ENCODE measurements at places on chromosomes 2 and 18.

DNA sequence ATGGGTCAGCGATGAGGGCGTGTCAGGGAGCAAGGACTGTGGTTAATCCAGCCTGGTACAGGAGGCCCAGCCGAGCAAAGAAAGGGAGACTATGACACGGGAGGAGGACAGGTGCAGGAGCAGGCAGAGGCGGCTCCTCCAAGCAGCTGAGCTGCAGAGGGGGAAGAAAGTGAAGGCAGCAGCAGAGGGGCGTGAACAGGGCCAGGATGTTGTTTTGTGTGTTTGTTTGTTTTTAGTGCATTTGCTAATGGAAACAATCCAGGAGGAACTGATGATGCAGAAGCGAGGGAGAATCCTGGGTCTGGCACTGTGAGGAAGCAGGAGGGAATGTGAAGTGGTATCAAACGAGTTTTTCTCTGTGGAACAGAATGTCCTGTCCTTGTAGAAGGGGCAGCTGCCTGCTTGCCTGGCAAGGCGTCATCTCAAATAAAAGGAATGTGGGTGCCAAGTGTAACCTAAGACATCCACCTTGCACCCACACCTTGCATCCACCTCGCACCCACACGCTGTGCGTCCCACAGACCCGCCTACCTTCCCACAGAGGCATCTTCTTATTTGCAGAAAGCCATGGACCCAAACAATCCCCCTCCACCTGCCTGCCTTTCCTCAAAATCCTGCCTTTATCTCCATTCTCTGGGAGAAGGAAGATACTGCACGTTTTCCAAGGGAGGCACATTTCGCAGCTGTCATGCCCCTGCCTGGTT lies 134.8 kb downstream of the SH3BP4 start:
- no peaks in the 10 kb centered on the region for H3K36me3 ChIP-seq
- DNase-seq: no peak
- no peak overlapping the region for H3K27ac ChIP-seq
- no peaks in the 10 kb centered on the region for H3K4me1 ChIP-seq

DNA sequence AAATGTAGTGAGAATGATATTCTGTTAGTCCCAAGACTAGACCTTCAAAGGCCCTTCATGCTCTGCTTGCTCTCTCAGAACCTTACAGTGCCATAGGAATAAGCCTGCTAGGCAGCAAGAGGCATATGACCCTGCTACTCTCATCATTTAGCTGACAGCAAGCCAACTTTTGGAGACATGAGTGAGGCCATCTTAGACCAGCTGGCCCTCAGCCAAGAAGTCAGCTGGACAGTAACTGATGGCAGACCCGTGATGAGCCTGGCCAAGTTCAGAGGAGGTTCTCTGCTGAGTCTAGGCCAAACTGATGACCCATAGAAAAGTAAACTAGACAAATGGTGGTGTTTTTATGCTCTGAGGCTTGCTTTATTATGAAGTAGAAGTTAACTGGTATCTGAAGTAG lies 82.6 kb downstream of the C18orf54 start:
- no peak for DNase-seq
- no peaks in the 10 kb centered on the region for H3K4me1 ChIP-seq
- H3K4me3 ChIP-seq: no peak overlapping the region
- H3K27me3 ChIP-seq: no peaks in the 10 kb centered on the region

DNA sequence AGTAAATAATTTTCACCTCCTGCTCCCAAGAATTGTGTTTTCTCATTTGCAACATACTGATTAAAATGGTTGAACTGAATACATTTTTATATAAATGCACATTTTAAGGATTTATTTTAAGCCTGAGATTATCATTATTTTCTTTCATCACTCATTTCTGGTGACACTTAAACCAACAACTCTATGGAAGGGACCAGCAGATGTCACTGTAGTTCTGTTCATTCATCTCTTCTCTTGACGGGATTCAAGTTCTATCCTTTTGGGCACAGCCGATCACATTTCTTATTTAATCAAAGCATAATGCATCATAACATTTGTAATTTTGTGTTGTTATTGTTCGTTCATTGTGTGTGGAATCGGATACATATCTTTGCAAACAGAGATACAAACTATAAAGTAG lies 417.9 kb downstream of the HRH4 start:
- no peak overlapping the region for H3K4me3 ChIP-seq
- no peak overlapping the region for H3K27ac ChIP-seq
- H3K4me1 ChIP-seq: no peaks in the 10 kb centered on the region
- H3K36me3 ChIP-seq: no peaks in the 10 kb centered on the region

DNA sequence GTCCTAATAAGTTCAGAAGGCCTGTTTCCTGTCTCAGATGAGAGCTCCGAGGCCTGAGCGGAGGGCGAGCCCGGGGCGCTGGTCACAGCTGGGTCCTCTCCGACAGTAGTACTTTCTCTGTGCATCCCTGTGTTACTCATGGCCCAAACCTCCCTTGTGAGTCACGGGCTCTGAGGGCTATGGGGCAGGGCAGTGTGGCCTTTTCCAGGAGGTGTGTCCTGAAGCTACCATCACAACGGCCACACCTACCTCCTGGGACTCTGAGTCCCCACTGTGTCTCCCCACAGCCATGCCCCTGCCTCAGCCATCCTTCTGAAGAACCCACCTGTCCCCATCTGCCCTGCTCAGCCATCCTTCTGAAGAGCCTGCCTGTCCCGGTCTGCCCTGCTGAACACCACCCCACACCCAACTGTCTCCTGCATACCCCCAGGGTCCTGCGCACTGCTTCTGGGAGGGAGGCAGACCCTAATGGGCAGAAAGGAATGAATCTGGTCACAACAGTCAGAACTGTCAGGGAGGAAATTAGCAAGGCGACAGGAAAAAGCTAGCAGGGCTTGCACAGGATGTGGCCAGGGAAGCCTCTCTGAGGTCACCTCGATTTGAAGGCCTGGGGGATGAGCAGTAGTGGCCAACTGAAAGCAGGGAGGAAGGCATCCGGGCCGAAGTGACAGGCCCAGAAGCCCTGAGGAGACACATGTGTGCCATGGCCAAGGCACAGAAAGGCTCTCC lies 145.4 kb upstream of the RIOK3 start:
- H3K36me3 ChIP-seq: no peaks in the 10 kb centered on the region
- no peak overlapping the region for H3K27ac ChIP-seq
- no peak overlapping the region for H3K4me3 ChIP-seq
- H3K27me3 ChIP-seq: no peaks in the 10 kb centered on the region
- H3K4me1 ChIP-seq: no peaks in the 10 kb centered on the region

- no peaks in the 10 kb centered on the region for H3K36me3 ChIP-seq
- H3K27me3 ChIP-seq: no peaks in the 10 kb centered on the region
- no peaks in the 10 kb centered on the region for H3K4me1 ChIP-seq
- no peak overlapping the region for H3K27ac ChIP-seq
These were observed 142.1 kb downstream of the SLC4A10 start for GRCh38 chr2:161766334-161766733.

- H3K36me3 ChIP-seq: no peaks in the 10 kb centered on the region
- no peaks in the 10 kb centered on the region for H3K4me1 ChIP-seq
- H3K27ac ChIP-seq: no peak overlapping the region
- DNase-seq: peak; percentile 69
These were observed 31.7 kb downstream of the L3MBTL4 start for GRCh38 chr18:6382963-6383362.

GRCh38 chr18:62991959-62992358 lies 276.6 kb downstream of the PHLPP1 start:
- DNase-seq: no peak
- no peaks in the 10 kb centered on the region for H3K27me3 ChIP-seq
- no peaks in the 10 kb centered on the region for H3K4me1 ChIP-seq
- H3K36me3 ChIP-seq: no peaks in the 10 kb centered on the region
- no peak overlapping the region for H3K27ac ChIP-seq

GRCh38 chr2:29749843-29750242 lies 171.5 kb downstream of the ALK start:
- no peaks in the 10 kb centered on the region for H3K36me3 ChIP-seq
- H3K27ac ChIP-seq: no peak overlapping the region
- H3K27me3 ChIP-seq: no peaks in the 10 kb centered on the region
- H3K4me3 ChIP-seq: no peak overlapping the region
- DNase-seq: no peak

- no peaks in the 10 kb centered on the region for H3K27me3 ChIP-seq
- H3K36me3 ChIP-seq: no peaks in the 10 kb centered on the region
- H3K27ac ChIP-seq: no peak overlapping the region
- no peak overlapping the region for H3K4me3 ChIP-seq
- H3K4me1 ChIP-seq: no peaks in the 10 kb centered on the region
- DNase-seq: peak; percentile 90
These were observed 15.9 kb upstream of the ATP6V1B1 start for GRCh38 chr2:70919672-70920366.

DNA sequence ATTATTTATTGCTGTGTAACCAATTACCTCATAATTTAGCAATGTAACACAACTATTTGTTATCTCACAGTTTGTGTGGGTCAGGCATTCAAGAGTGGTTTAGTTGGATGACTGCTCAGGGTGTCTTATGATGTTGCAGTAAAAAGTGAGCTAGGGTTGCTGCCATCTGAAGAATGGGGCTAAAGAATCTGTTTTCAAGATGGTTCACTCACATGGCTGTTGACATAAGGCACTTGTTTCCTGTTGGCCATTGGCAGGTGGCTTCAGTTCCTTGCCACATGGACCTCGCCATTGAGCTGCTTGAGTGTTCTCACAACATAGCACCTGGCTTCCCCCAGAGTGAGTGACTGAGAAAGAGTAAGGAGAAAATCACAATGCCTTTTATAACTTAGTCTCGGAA lies 123.2 kb downstream of the TMEM17 start:
- H3K36me3 ChIP-seq: no peaks in the 10 kb centered on the region
- H3K27me3 ChIP-seq: no peaks in the 10 kb centered on the region
- no peak overlapping the region for H3K27ac ChIP-seq
- DNase-seq: peak; percentile 73
- no peaks in the 10 kb centered on the region for H3K4me1 ChIP-seq

DNA sequence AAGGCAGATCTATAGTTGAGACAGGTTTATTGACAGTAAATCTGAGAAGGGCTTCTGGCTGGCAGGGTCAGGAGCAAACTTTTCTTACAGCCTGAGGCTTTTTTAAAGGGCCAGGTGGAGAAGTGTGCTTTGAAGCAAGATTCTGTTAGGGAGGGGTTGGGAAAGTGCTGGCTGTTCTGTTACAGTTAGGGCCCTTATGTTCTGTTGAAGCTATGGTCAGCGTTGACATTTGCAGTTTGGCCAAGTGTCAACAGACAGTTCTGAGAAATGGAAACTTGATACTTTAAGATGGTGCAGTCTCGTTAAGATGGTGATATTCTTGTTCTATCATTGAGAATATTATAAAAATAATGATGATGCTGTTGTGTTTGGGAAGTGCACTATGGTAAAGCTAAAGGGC lies 154.2 kb downstream of the RDH14 start:
- H3K36me3 ChIP-seq: no peaks in the 10 kb centered on the region
- H3K4me3 ChIP-seq: no peak overlapping the region
- H3K27me3 ChIP-seq: no peaks in the 10 kb centered on the region
- H3K27ac ChIP-seq: no peak overlapping the region
- peaks cover 2% of the 10 kb centered on the region for H3K4me1 ChIP-seq

GRCh38 chr2:219724628-219725027 lies 97.2 kb downstream of the SLC4A3 start:
- H3K27ac ChIP-seq: no peak overlapping the region
- no peaks in the 10 kb centered on the region for H3K4me1 ChIP-seq
- no peak overlapping the region for H3K4me3 ChIP-seq
- no peak for DNase-seq

GRCh38 chr18:7002107-7002506 lies 115.5 kb downstream of the LAMA1 start:
- peaks cover 5% of the 10 kb centered on the region for H3K36me3 ChIP-seq
- H3K4me3 ChIP-seq: no peak overlapping the region
- DNase-seq: peak; percentile 18
- H3K27ac ChIP-seq: no peak overlapping the region
- H3K27me3 ChIP-seq: no peaks in the 10 kb centered on the region

DNA sequence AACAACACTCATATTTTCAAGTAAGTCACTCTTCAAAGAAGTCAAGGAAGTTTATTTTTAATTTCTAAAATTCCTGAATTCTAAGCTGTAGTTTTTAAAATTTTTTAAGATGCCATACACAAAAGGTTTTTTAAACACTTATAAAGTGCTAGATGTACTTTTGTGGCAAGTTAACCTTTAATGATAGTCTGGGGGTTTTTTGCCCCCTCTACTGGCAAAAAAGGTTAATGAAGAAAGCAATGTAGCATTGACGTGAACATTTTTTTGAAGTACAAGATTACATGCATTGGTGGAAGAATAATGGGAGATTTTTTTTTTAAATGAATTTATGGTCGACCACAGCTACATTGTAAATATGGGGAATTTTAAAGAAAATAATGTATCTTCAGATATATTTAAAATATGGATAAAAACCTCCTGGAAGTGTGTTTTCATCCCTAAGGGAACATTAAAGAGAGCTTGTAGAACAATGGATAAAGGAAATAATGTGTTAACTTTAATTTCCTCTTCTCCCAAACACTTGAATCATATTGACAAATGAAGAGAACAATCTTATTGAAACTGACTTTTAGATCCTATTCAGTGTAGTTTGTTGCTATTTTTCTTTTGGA lies 12.6 kb downstream of the ITPRID2 start:
- no peak overlapping the region for H3K27ac ChIP-seq
- H3K27me3 ChIP-seq: no peaks in the 10 kb centered on the region
- no peaks in the 10 kb centered on the region for H3K4me1 ChIP-seq
- DNase-seq: peak; percentile 51

DNA sequence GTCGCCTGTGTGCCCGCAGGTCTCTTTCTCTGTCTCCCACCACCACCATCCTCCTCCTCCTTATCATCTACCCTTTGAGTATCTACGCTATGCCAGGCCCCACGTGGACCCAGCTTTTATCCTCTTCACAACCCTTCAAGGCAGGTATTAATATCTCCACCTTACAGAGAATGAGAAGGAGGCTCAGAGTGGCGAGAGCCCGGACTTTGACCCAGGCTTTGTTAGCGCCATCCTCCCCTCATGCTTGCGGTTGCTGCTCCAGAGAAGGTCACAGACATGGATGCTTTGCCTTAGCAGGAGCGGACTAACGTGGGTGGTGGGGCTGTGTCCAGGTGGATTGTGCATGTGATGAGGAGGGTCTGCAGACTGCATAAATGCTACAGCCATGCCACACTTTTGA lies 119.8 kb downstream of the CELF4 start:
- H3K4me3 ChIP-seq: no peak overlapping the region
- no peak overlapping the region for H3K27ac ChIP-seq
- no peaks in the 10 kb centered on the region for H3K36me3 ChIP-seq
- H3K27me3 ChIP-seq: no peaks in the 10 kb centered on the region
- no peak for DNase-seq
- H3K4me1 ChIP-seq: no peaks in the 10 kb centered on the region

DNA sequence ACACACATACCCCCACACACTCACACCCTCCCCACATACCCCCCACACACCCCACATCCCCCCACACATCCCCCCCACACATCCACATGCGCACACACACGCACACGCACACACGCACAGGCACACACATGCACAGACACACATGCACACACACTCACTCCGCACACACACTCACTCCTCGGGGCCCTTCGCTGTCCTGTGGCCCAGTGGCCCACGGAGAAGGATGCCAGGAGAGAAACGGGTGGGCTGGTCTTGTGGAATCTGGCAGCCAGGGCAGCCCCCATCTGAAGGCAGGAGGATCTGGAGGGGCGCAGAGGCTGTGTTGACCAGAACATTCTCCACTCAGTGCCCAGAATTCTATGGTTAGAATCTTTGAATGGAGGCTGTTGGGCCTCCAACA lies 51.6 kb downstream of the ACAA2 start:
- H3K27ac ChIP-seq: no peak overlapping the region
- no peaks in the 10 kb centered on the region for H3K27me3 ChIP-seq
- DNase-seq: no peak
- no peaks in the 10 kb centered on the region for H3K36me3 ChIP-seq

All from mesendoderm (in vitro differentiated cells).